Upper lobe of left lung (tissue), 6 donors: ENCODE measurements at places on chromosomes 5 and 9. TPM values are rescaled to one million over a fixed set of nuclear protein-coding genes. Genes with fewer than 3 reads are reported as not detected.

The GPR107 gene
- total RNA-seq, result 33.4 TPM

The ANKRD20A1 gene
- total RNA-seq, result 3.7 TPM

The PIK3R1 gene
- 95.5 TPM for total RNA-seq

The SPATA6L gene
- total RNA-seq, result 9.7 TPM

The LCP2 gene
- total RNA-seq, result 98.8 TPM

The NUP155 gene
- total RNA-seq, result 15.7 TPM

The GRXCR2 gene
- total RNA-seq, result not detected

The NUTM2F gene
- total RNA-seq, result not detected

The HTR4 gene
- total RNA-seq, result not detected

The DAP gene
- total RNA-seq, result 67.9 TPM

The PCDHA13 gene
- 0.44 TPM for total RNA-seq

The F2RL1 gene
- 7.8 TPM for total RNA-seq

The TSSK1B gene
- total RNA-seq, result not detected

The CSF1R gene
- total RNA-seq, result 51.8 TPM

The SKIC3 gene
- 61.6 TPM for total RNA-seq

The C5 gene
- total RNA-seq, result 18.9 TPM

The CA9 gene
- 0.14 TPM for total RNA-seq

The OR1J2 gene
- not detected for total RNA-seq

The TRIO gene
- 138 TPM for total RNA-seq

The CDC14B gene
- 28.5 TPM for total RNA-seq

The FBP2 gene
- total RNA-seq, result not detected

The TAS2R1 gene
- not detected for total RNA-seq

The SLC27A6 gene
- 2.7 TPM for total RNA-seq

The TLX3 gene
- total RNA-seq, result not detected

The FAM219A gene
- total RNA-seq, result 10.3 TPM

The WNK2 gene
- 11.5 TPM for total RNA-seq

The CYLC2 gene
- not detected for total RNA-seq

The RIMOC1 gene
- total RNA-seq, result 23.8 TPM

The ZDHHC11B gene
- 12.9 TPM for total RNA-seq

The PALM2AKAP2 gene
- 7.6 TPM for total RNA-seq

The TMEM245 gene
- total RNA-seq, result 203 TPM

The PRLR gene
- total RNA-seq, result 1.8 TPM

The FRRS1L gene
- 0.10 TPM for total RNA-seq

The IZUMO3 gene
- total RNA-seq, result not detected

The ENTPD8 gene
- 0.15 TPM for total RNA-seq

The CCL21 gene
- 86.6 TPM for total RNA-seq

The ADAMTS12 gene
- total RNA-seq, result 9.8 TPM

The PDCD1LG2 gene
- total RNA-seq, result 3.3 TPM

The CAMK2A gene
- 0.29 TPM for total RNA-seq

The ZNF883 gene
- total RNA-seq, result 0.69 TPM

The FAM221B gene
- total RNA-seq, result not detected

The RASGRF2 gene
- 10.5 TPM for total RNA-seq

The PCDHGB4 gene
- 2.6 TPM for total RNA-seq

The SCGB3A2 gene
- total RNA-seq, result 392 TPM

The SPOCK1 gene
- 5.9 TPM for total RNA-seq

The SERF1B gene
- 46.2 TPM for total RNA-seq

The LSM11 gene
- total RNA-seq, result 1.0 TPM

The ZBTB26 gene
- total RNA-seq, result 8.0 TPM

The PCDHB15 gene
- 1.5 TPM for total RNA-seq

The PRPF4 gene
- 18.2 TPM for total RNA-seq

The PCDHGA9 gene
- 8.4 TPM for total RNA-seq
